ENCODE measurements at places on chromosomes 2 and 18.

- DNase-seq, result no peak
Measured at GRCh38 chr18:59512025-59512755, 153.1 kb upstream of the LMAN1 start.

DNA sequence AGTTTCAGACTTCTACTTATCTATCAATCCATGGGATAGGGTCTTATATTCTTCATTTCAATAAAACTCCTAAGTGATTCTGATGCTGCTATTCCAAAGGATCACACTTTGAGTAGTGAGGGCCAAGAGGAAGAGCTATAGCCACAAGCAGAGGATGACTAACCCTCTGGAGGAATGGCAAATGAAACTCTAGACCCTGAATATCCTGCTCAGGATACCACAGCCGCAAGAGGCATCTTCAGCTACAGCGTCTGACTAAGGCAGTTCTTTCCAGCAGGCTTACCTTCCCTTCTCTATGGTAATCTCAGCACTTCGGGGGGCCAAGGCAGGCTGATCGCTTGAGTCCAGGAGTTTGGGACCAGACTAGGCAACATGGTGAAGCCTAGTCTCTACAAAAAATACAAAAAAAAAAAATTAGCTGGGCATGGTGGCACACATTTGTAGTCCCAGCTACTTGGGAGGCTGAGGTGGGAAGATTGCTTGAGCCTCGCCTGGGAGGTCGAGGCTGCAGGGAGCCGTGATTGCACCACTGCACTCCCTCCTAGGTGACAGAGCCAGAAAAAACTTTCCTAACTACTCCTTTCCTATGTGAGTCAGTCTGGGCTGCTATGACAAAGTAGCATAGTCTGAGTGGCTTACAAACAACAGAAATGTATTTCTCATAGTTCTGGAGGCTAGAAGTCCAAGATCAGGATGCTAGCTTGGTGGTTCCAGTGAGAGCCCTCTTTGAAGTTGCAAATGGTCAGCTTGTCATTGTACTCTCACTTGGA, 371.9 kb downstream of the IRS1 start:
- DNase-seq, result no peak

DNA sequence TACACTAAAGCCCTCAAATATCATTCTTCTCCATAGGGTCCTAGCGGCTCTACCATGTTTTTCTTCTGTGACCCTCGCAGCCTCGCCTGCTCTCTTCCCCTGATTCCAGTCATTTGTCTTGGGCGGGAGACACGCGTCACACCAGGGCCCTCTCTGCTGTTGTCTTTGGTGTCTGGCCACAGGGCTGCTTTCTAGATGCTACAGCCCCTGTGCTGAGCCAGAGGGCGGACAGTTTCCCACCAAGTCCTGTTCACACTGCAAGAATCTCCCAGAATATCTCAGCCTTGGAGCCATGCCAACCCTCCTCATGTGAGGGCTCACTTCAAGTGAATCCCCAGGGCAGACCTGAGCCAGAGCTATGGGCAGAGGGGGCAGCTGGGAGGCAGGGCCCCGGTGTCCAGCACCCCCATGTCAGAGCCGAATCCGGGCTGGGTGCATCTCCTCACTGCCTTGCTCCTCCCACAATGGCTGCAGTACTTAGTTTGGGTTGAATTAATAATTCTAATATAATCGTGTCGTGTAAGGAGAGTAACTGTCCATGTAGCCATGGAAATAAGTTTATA, 42.1 kb downstream of the DIPK1C start:
- no peak for DNase-seq

DNA sequence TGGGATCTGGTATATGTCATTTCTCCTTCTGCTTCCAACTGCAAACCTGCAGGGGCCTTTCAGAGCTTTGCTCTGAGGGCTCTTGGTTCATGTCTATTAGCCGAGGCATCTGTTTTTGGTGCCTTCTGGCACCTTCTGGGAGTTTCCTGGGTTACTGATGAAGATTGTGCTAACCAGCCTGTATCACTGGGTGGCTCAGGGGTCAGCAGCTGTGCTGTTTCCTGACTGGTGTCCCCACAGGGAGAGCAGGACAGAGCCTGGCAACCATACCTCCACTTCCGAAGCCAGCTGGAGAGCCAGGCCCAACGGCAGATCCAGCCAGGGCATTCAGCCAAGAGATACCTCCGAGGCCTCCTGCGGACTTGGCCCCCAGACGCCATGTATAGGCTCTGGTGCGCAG, 17.5 kb downstream of the KIAA2012 start:
- no peak for DNase-seq

- no peak for DNase-seq
Measured at GRCh38 chr2:144364944-144365738, 154.8 kb downstream of the ZEB2 start.

- DNase-seq, result no peak
Measured at GRCh38 chr2:76274160-76274559, 563.4 kb upstream of the GCFC2 start.

DNA sequence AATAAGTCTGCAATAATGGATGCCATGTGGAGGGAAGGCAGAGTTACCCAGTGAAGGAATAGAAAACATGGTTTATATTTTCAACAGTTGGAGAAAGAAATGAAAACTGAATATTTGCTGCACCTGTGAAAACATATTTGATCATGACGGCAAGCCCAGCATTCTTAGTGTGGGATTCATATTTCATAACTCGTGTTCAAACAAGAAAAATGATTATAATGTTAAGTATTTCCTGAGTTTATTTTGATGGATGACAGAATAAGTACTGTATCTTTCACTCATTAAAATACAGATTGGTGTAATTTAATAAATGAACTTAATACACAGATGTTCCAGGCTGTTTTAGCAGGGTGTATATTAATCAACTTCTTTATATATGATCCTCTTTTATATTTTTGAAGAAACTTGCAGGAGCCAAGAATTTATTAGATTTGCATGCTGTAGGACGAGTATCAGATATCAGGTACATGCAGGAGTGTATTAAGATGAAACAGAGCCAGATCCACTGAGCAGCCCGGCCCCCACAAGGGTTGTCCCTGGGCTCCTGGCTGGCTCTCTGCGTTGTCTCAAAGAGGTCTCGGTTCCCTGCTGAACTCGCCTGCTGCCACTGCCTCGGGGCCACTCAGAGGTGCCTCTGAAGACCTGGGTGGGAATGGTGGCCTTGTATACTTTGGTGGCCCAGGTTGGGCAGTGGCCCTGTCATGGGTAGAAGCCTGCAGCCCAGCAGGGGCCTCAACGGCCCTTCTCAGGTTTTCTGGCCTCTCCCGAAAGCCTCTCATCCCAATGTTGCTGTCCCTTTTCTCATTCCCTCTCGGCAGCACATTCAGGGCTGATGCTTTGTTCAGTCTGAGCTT, 95.0 kb upstream of the LDAH start:
- no peak for DNase-seq

- DNase-seq, result no peak
Measured at GRCh38 chr2:215793747-215794595, 219.4 kb downstream of the MREG start.

GRCh38 chr18:13606604-13607254, 119.6 kb downstream of the FAM210A start:
- no peak for DNase-seq

DNA sequence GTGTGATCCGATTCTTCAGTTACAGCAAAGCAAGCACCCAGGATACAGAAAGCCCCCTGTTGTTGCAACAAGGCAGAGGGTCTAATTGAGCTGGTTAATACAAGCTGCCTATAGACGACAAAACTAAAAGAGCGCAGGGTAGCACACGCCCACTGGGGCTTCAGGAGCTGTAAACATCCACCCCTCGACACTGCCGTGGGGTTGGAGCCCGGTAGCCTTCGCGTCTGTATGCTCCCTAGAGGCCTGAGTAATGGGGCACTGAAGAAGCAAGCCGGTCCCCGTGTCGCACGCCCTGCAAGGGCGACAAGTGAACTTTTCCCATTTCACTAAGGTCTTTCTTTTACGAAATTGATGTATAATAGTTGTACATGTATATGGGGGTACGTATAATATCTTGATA, 24.7 kb upstream of the CHRNA1 start:
- DNase-seq, result no peak

DNA sequence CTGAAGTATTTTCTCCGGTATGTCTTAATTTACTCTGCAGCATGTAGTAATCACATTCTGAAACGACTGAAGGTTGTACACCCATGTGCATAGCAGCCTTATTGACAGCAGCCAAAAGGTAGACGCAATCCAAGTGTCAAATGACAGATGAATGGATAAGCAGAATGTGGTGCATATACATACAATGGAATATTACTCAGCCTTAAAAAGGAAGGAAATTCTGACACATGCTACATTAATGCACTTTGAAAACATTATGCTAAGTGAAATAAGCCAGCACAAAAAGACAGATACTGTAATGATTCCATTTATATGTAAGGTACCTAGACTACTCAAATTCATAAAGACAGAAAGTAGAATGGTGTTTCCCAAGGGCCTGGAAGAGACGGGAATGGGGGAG, 88.0 kb upstream of the EFEMP1 start:
- no peak for DNase-seq

- no peak for DNase-seq
Measured at GRCh38 chr18:34729264-34729663, 19.2 kb downstream of the DTNA start.

- no peak for DNase-seq
Measured at GRCh38 chr2:133107058-133107815, 437.2 kb upstream of the LYPD1 start.

- no peak for DNase-seq
Measured at GRCh38 chr2:35033748-35034147, 1321.8 kb upstream of the CRIM1 start.

- no peak for DNase-seq
Measured at GRCh38 chr2:126855606-126856005, 43.1 kb upstream of the TEX51 start.

- no peak for DNase-seq
Measured at GRCh38 chr18:26071020-26071419, 19.4 kb downstream of the SS18 start.

DNA sequence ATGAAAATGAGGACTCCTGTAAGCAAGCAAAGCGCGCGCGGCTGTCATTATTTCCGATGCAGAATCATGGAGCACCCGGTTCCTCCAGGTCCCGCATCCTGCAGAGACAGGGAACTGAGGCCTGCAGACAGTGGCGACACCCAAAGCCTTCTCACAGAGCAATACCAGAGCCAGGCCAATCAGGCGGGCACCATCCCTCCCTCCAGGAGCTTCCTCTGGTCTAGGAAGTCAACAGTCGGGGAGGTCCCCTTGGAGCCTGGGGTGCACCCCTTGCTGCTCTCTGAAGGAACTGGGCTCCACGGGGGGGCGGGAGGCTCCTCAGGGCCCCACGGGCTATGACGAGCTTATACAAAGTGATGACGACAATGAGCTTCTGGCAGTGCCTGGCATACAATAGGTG, 60.3 kb upstream of the HPCAL1 start:
- no peak for DNase-seq

DNA sequence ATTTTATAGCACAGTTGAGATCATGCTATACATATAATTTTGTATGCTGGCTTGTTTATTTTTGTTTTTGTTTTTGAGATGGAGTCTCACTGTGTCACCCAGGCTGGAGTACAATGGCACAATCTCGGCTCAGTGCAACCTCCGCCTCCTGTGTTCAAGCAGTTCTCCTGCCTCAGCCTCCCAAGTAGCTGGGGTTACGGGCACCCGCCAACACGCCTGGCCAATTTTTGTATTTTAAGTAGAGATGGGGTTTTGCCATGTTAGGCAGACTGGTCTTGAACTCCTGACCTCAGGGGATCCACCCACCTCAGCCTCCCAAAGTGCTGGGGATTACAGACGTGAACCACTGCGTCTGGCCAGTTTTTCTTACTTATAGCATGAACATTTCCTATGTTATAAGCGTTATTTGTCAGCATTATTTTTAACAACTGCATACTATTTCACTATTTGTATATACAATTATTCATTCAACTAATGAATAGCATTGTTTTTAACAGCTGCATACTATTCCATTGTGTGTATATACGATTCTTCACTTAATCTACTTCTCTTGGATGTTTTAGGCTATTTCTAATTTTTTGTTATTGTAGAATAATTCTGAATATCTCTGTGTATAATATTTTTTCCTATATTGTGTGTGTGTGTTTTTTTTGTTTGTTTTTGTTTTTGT, 3.5 kb downstream of the EHD3 start:
- no peak for DNase-seq

- DNase-seq, result peak; percentile 93
Measured at GRCh38 chr2:218367415-218368149, 10.9 kb downstream of the CATIP start.

- DNase-seq, result no peak
Measured at GRCh38 chr2:178163395-178163794, 30.9 kb upstream of the OSBPL6 start.

DNA sequence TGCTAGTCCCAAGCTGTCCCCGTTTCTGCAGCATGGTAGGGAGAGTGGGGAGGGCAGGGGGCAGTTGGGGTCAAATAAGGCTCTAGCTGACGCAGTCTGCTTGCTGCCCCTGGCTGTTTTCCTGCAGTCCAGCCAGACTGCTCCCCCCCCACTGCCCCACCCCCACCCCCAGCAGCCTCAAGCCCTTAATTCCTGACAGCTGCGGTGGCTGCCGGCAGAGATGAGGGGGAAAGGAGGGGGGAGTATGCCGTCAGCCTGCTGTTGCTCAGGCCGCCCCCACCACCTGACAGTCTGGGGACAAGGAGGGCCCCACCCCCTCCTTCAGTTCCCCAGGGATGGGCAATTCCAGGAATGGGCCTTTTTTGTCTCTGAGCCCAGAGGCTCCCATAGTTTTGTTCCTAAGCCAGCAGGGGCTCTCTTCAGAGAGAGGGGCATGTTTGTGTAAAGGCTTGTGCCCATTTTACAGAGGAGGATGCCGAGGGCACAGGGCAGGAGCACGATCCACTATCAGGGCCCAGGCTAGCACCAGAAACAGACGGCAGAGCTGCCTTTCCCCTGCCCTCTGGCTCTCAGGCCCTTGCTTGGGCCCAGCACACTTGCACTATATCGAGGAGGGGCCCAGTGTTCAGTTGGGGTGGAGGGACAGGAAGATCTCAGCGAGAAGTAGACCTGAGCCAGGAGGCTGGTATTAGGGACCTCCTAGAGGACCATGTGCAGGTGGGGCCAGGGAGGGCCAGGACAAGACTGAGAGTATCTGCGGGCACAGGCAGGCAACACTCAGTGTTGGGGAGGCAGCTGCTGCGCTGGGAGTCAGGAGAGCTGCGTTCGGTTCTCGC, 1.5 kb upstream of the WNT10A start:
- DNase-seq, result no peak

- DNase-seq, result no peak
Measured at GRCh38 chr2:213246497-213247281, 37.6 kb upstream of the SPAG16 start.

DNA sequence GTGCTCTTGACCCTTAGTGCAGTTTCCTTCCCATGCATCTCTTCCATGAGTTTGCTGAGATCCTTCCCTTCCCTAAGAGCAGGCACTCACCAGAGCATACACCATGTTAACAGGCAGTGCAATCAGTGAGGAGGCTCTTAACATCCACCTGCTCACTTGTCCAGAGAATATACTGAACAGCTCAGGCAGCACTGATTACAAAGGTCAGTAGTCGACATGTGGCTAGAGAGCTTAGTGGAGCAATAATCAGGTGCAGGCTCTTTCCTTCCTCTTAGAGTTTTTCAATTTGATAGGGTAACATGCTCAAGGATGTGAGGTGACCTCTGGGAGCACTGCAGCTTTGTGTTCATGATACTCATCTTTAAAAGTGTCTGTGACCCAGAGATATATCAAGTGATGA, 144.1 kb upstream of the SETBP1 start:
- DNase-seq, result no peak

GRCh38 chr18:32373505-32373904, 97.2 kb downstream of the GAREM1 start:
- no peak for DNase-seq

GRCh38 chr18:7632152-7633098, 65.3 kb downstream of the PTPRM start:
- no peak for DNase-seq

Data from suprapubic skin (tissue), 4 donors.